ENCODE measurements at places on chromosomes 5 and 9. TPM values are rescaled to one million over a fixed set of nuclear protein-coding genes. Genes with fewer than 3 reads are reported as not detected.

DNA sequence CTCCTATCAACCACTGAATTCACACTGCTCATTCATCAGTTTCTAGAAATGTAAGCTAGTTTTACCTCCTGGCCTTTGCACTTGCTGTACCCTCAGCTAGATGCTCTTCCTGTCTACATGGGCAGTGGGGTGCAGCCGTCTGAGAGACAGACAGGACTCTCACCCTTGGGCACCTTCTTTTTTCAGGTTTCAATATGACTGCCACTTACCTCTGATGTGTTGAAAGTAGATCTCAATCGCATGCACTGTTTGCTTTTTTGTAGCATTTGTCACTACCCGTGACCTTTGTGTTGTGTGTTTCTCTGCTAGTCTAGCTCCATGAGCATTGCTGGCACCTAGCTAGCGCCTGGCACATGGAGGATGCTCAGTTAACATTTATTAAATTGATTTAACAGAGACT lies 403.1 kb upstream of the TRPC7 start:
- no peak for DNase-seq

- DNase-seq: no peak
Measured at GRCh38 chr5:43889233-43889632, 286.3 kb downstream of the NNT start.

Gene NR2F1
- total RNA-seq: 37.6 TPM

DNA sequence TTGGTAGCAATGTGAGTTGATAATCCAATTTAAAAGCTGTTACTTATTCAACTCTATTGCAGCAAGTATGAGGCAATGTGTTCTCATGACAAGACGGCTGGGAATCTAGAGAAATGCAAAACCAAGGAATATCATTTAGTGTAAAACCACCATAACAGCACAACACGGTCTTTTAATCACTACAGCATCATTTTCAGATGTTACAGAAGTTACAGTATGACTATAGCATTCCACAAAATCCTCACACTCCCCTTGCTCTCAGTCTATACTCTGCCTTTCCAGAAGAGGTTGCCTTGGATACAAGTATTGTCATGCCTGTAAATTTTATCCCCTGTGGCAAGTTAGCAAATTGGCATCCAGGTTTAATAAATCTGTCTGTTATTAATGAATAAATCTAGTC lies 28.6 kb upstream of the TAS2R1 start:
- no peak for DNase-seq

DNA sequence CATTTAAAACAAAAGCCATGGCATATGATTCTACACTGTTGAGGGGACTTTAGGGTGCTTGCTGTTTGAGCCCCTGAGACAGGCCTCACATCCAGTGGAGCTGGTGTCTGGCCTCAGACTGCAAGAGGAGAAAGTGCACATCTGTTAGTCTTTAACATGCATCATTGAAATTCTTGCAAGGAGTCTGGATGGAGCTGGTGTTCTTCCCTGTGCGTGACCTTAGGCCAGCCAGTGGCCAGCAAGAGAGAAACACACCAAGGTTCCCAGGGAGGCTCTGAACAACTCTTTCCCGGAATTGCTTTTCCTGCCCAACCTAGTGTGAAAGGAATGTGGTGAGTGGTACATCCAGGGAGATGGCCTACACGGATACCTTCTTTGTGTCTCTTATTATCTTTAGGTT lies 282.8 kb upstream of the TNC start:
- no peak for DNase-seq

Gene IPPK
- total RNA-seq: 8.9 TPM

Data from right atrium auricular region (tissue), 2 donors.